Progenitor cell of endocrine pancreas (in vitro differentiated cells): ENCODE measurements at places on chromosomes 16 and 17. TPM values are rescaled to one million over a fixed set of nuclear protein-coding genes. Genes with fewer than 3 reads are reported as not detected.
A peak's percentile ranks its signal among the peaks of the same experiment; 100 is the strongest.

GRCh38 chr16:74922150-74923138, 62.5 kb downstream of the WDR59 start:
- DNase-seq, result no peak
- peaks cover 34% of the 10 kb centered on the region for H3K36me3 ChIP-seq
- no peak overlapping the region for H3K27ac ChIP-seq
- peaks cover 21% of the 10 kb centered on the region for H3K4me1 ChIP-seq
- H3K4me3 ChIP-seq, result no peak overlapping the region

DNA sequence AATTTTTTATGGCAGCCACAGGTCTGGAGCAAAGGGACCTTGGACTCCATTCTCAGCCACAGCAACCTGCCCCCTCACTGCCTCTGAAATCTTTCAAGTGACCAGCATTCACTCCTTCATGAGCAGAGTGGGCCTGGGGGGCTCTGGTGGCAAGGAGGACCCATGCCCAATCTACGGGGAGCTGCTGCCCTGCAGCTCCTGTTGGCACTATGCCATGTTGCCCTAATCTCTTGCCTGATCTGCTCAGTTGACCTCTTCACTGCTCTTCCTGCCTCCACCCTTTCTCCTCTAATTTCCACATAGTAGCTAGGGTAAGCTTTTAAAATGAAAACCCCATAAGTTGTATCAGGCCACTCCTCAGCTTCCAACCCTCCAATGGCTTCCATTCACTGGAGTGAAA, 2.9 kb upstream of the PRKCB start:
- DNase-seq, result no peak
- H3K4me1 ChIP-seq, result peaks cover 8% of the 10 kb centered on the region
- no peak overlapping the region for H3K4me3 ChIP-seq
- no peak overlapping the region for H3K27ac ChIP-seq
- no peaks in the 10 kb centered on the region for H3K36me3 ChIP-seq

DNA sequence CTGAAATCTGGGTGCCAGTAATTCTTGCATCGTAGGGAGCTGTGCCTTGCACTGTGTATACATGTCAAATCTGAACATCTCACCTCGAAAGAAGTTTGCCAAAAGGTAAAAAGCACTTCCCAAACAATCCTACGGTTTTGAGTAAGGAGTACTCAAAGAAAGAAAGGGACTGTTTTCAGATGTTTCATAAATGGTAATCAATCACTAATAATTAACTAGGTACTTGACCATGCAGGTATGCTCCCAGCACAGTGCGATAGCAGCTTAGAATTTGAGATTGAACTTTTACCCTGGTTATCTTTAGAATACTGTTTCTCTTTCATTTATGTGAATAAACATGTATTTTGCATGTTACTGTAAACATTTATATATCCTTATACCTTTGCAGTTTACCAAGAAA, 39.0 kb downstream of the PRKCA start:
- no peak for DNase-seq
- no peaks in the 10 kb centered on the region for H3K27me3 ChIP-seq
- peak overlapping the region; percentile 49 for H3K4me3 ChIP-seq
- peaks cover 40% of the 10 kb centered on the region for H3K4me1 ChIP-seq
- H3K36me3 ChIP-seq, result no peaks in the 10 kb centered on the region
- no peak overlapping the region for H3K27ac ChIP-seq

DNA sequence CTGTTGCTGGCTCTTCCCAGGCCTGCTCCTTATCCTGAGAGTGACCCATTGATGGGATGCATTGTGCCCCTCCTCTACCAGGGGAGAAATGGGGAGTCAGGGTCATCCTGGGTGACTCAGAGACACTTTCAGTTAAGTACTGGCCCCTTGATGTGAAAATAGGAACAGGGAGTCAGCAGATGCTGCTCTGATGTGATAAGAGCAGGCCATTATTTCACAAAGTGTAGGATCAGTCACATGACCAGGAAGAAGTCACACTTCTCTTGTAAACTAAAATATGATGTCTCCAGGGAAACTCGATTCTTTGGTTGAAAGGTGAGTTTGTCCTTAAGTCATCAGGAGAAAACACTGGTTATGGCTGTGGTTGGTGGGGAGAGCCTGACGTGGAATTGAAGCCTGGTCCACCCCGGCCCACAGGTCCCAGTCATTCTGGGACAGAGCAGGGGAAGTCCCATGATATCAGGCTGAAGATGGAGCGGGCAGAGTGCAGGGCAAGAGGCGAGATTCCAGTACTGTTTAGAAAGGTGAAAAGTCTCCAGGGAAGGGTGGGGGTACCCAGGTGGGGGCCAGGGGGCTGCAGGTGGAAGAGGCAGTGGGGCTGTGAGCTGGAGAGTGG, 88.6 kb upstream of the NLRP1 start:
- H3K4me3 ChIP-seq, result no peak overlapping the region
- no peaks in the 10 kb centered on the region for H3K36me3 ChIP-seq
- no peak overlapping the region for H3K27ac ChIP-seq
- DNase-seq, result no peak
- H3K4me1 ChIP-seq, result no peaks in the 10 kb centered on the region
- H3K27me3 ChIP-seq, result peaks cover 37% of the 10 kb centered on the region

DNA sequence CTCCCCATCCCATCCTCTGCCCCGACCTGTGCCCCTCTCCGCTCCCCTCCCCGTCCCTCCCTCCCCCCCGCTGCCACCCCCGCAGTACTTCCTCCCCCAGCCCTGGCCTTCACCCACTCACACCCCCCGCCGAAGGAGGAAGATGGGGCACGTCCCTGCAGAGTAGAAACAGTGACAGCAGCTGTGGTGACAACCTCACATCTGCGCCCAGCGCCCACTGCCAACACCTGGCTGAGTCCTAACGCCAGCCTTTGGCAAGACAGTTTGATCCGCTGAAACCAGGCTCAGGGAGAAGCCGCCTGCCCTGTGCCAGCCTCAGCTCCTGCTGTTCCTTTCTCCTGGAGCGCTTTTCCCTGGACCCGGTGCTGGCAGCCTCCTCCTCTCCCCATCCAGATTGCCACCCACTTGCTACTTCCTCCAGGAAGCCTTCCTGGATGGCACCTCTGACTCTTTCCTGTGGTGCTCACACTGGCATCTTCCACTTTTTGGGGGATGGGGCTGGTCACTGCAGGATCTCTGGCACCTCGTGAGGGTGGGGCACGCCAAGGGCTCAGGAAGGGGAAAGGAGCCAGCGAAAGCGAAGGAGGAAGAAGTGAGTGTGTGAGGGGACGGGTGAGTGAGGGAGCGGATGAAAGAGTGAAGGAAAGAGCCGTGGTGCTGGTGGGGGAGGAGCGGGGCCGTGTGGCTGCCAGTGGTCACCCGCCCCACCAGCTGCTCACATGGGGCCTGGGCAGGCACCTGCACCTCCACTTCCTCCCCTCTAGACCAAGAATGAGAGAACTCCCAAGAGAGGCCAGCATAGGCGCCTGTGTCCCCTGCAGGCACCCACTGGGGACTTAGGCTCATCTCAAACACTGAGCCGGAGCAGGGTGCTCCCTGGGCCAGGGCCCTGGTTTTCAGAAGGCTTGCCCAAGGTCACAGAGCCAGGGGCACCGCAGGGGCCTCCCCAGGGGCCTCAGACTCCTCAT, 27.0 kb downstream of the ZFPM1 start:
- no peak for DNase-seq
- H3K4me1 ChIP-seq, result peaks cover 49% of the 10 kb centered on the region
- H3K27me3 ChIP-seq, result no peaks in the 10 kb centered on the region
- no peak overlapping the region for H3K27ac ChIP-seq
- no peak overlapping the region for H3K4me3 ChIP-seq

DNA sequence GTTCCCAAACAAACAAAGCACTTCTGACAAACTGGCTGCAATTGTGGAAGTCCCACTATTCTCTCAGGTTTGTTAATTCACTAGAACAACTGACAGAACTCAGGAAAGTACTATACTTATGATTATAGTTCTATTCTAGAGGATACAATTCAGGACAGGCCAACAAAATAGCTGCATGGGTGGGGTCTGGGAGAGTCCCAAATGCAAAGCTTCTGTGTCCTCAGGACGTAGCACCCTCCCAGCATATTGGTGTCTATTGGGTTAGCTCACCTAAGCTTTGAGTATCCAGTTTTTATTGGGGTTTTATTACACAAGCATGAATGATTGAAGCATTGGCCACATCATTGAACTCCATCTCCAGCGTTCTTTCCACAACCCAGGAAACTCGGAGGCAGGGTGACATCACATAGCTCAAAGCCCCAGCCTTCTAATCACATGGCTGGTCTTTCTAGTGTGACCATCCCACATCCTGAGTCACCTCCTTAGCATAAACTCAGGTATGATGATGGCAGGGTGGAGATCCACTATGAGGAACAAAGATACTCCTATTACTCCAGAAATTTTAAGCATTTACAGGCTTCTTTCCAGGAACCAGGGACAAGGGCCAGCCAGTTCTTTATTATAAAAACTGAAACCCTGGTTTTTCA, 43.9 kb upstream of the CCNF start:
- H3K4me1 ChIP-seq, result peaks cover 7% of the 10 kb centered on the region
- no peak overlapping the region for H3K27ac ChIP-seq
- no peaks in the 10 kb centered on the region for H3K27me3 ChIP-seq
- DNase-seq, result no peak
- peaks cover 1% of the 10 kb centered on the region for H3K36me3 ChIP-seq

- DNase-seq, result no peak
- H3K4me3 ChIP-seq, result no peak overlapping the region
- no peak overlapping the region for H3K27ac ChIP-seq
- H3K36me3 ChIP-seq, result no peaks in the 10 kb centered on the region
- H3K4me1 ChIP-seq, result no peaks in the 10 kb centered on the region
- peaks cover 4% of the 10 kb centered on the region for H3K27me3 ChIP-seq
These were observed 32.2 kb upstream of the MFSD6L start for GRCh38 chr17:8831234-8831849.

GRCh38 chr17:5545051-5545987, 39.0 kb downstream of the NLRP1 start:
- H3K4me3 ChIP-seq, result no peak overlapping the region
- H3K27me3 ChIP-seq, result peaks cover 28% of the 10 kb centered on the region
- no peak overlapping the region for H3K27ac ChIP-seq
- DNase-seq, result no peak
- peaks cover 4% of the 10 kb centered on the region for H3K4me1 ChIP-seq

- H3K27ac ChIP-seq, result no peak overlapping the region
- no peak for DNase-seq
- no peaks in the 10 kb centered on the region for H3K4me1 ChIP-seq
These were observed 798.4 kb upstream of the EEF2KMT start for GRCh38 chr16:5895976-5896375.

DNA sequence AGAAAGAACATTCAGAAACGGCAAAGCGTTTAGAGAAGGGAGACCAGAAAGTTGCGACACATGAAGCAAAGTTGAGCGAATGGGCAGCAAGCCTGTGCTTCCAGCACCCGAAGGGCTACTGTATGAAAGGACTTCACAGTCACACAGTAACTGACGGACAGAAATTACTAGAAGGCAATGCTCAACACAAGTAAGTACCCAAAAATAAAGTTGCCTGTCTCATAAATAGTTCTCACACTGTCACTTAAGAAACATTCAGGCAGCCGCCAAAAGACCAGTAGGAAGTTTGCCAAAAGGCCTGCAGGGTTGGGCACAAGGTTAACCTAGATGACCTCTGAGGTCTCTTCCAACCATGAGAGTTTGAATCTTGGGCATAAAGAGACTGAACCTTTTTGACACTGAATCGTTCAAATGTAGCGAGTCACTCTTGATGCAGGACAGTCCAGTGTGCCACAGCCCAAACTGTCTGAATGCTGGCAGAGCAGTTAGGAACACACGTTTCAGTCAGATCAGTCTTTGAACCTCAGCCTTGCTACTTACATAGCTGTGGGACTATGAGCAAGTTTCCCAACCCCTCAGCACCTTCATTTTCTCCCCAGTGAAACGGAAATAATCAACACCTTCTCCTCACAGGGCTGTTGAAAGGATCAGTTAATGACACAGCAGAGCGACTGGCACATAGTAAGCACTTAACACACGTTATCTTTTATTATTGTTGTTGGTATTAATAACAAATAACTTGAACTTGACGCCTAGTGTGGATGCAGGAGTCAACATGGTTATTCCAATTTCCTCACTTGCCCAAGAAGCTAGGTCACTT, 10.4 kb downstream of the NCBP3 start:
- peaks cover 25% of the 10 kb centered on the region for H3K36me3 ChIP-seq
- peaks cover 3% of the 10 kb centered on the region for H3K4me1 ChIP-seq
- DNase-seq, result no peak
- H3K27ac ChIP-seq, result no peak overlapping the region
- H3K4me3 ChIP-seq, result no peak overlapping the region

OSGIN1 gene
- 2.3 and 2.7 TPM in 2 replicates for total RNA-seq

MXRA7 gene
- 93.3 and 94.9 TPM in 2 replicates for total RNA-seq

CES5A gene
- not detected in 2 replicates for total RNA-seq

SPN gene
- 0.19 and 0.20 TPM in 2 replicates for total RNA-seq

TBC1D3C gene
- total RNA-seq, result not detected in 2 replicates
